CD4-positive, alpha-beta T cell treated with Interferon alpha-2 for 1 hour (primary cell): ENCODE measurements at places on chromosomes 16 and 17.

DNA sequence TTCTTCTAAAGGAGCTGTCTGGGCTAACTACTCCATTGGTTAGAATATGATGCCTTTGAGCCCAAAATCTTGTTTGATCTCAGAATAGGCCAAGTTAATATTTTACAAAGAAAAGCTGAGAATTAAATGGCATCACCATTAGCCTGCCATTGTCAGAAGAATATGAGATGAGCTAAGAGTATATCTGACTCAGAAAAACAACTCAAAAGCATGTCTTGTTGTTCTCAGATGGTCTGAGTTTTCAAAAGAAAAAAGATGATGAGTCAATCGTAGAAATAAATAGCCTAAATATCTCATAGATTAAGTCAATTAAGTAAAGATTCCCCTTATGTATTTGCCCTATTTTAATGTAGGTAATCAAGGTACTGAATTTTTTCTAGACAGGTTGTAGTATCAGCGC is 197.1 kb upstream of the TBX2 start:
- DNase-seq, result no peak

DNA sequence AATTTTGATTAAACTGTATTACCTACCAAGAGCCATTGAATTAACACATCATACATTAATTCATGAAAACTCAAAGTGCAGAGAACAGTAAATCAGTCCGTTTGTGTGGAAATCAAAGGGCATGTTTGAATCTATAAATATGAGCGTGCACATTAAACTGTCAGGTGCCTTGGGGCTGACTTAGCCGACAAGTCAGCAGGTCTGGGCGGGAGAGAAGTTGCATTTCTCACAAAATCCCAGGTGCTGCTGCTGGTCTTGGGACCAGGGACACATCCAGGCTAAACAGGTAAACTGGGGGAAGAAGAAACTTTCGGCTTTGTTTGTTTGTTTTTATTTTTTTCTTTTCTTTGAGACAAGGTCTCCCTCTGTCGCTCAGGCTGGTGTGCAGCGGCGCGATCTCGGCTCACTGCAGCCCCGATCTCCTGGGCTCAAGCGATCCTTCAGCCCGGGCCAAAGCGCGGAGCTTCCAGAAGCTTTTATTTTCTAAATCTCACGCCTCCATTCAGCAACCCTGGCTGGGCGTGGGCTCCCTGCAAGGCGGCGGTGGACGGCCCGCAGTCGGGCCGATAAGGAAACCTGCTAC is 213.9 kb downstream of the MRTFB start:
- no peak for DNase-seq

DNA sequence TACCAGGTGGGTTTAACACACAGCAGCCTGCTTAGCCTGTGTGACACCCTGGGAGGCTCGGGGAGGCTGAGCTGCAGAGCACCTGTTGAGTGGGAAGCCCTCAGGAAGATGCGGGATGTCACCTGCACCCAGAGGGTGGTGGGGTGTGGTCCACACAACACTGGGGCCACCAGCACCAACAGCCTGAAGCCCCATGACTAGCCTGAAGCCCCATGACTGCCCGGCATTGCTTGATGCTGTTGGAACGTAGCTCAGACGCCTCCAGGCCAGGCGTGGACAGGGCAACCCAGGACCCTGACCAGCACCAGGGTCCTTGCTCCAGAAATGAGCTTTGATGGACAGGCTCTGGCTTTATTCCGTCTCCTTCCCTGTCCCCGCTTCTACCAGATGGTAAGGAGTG is 76.3 kb upstream of the ZNF469 start:
- no peak for DNase-seq

DNA sequence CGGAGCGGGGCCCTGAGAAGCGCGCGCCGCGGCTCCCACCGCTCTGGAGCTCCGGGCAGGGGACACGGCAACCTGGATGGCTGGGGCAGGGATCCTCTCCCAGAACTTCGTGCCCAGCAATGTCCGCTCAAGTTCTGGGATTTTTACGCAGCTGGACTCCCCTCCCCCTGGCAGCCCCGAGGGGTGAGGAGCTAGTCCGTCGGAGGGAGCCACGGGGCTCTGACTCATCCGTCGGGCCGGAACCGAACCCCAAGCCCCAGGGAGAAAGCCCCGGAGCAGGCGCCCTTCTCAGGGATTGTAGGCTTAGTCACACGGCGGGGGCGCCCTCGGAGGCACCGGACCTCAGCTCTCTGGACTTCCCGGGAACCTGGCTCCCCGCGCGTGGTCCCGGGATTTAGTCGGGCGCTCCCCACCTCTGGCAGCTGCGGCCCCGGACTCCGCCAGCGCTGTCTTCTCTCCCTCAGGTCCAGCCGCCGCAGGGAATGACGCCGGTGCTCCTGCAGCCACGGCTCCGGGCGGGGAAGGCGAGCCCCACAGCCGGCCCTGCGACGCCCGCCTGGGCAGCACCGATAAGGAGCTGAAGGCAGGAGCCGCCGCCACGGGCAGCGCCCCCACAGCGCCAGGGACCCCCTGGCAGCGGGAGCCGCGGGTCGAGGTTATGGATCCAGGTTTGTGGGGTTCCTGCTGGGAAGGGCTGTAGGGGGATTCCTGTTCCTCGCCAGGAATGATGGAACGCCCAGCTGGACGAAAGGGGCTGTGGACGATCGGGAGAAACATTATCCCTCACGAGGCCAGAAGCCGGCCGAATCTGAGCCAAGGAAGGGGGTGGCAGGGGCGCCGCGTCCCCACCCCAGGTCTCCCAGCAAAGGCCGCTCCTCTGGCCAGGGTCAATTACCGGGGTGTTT is 830 bp downstream of the SPHK1 start:
- peak; percentile 23 for DNase-seq

DNA sequence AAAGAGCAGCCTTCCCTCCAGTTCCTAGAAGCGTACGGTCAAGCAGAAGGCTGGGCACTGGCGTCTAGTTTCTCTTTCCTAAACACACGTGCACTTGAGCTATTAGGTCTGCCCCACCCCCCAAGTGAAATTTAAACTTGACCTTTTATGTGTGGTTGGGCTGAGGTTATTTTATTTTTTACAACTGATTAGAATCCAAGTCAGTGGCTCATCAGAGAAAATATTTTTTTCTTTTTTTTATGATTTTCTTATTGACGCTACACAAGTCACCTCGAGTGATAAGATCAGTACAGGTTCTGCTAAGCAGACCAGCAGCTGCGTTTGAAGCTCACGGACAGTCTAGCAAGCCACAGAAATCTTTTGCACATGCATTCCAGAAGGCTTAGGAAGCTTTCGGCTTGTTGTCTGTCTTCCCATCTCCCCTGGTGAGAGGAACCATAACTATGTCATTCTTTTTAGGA is 95.1 kb downstream of the ZFHX3 start:
- DNase-seq, result no peak

DNA sequence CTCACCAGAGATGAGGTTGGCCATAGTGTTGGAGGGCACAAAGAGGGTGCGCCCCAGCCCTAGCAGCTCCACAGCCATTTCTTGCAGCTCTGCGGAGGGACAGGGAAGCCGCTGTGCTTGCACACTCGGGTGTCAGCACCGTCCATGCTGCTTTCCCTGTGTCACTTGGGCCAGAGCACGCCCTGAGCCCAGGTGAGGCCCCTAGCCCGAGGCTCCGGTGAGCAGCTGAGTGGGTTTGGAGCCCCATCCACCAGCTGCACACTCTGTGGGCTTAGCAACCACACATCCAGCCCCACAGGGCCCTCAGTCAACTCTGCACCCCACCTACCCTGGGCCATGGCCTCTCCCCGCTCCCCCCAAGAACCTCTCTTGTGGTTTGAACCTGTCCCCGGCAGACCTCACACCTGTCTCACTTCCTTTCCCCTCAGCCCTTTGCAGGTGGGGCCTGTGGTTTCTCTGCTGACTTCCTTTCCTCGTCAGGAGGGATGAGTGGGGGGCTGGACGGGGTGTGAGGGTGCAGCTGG is 20.7 kb downstream of the TMEM235 start:
- peak; percentile 84 for DNase-seq

DNA sequence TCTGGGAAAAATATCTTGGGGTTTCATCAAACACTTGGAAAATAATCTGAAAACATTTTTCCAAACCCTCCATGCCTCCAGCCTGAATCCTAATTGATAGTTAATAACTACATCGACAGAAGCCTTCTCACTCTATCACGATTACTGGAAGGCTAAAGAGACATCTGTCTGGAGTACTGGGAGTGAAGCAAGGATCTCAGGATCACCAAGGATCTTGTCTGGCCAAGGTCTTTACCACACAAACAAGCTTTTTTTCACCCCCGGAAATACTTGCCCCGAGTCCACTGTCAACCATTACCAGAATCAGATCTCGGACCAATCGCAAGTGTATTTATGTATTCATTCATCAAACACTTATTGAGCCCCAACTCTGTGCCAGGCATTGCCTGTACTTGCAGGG is 28.3 kb upstream of the CRISPLD2 start:
- DNase-seq, result no peak

GRCh38 chr16:89489040-89489897 is 1.1 kb downstream of the ANKRD11 start:
- DNase-seq, result peak; percentile 91

DNA sequence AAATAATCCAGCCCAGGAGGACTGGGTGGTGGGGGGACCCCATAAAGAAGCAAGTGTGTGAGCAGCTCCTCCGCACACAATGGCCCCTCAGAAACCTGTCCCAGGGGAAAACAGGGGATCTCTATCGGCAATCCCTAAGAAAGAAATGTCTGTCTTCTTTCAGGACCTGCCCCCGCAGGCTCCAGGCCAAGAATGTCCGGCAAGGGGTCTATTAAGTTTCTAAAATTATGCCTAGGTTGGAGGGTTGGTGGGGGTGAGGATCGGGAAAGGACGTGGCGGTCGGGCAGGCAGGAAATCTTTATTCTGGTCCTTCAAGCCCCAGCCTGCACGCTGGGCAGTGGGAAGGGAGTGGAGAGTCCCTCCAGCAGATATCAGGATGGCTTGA is 23.4 kb upstream of the LITAF start:
- no peak for DNase-seq

GRCh38 chr17:74543406-74543805 is 2.5 kb downstream of the CD300C start:
- DNase-seq, result no peak

GRCh38 chr16:83453977-83454376 is 353.8 kb upstream of the HSBP1 start:
- DNase-seq, result no peak

DNA sequence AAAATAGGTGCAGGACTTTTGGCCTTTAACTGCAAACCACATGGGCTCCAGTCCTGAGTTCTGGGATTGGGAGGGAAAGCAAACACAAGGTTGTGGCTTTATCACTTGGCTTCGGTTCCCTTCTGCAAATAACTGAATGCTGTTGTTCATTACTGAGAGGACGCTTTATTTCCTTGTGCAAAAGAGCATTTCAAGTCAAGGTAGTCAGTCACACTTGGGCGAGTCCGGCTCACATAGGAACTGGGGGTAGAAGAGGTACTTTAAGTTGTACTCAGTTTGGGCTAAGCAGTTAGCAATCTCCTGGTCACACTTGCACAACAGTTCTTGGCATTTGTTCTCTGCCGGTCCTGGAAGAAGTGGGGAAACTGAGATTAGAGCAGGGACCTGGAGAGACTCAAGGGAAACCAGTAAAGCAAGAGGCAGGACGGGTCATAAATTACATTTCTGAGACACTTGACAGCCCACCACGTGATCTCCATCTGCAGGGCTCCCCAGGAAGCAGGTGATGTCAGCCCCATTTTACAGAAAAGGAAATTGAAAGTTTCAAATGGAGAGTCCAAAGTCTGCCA is 21.6 kb downstream of the PLA2G10 start:
- peak; percentile 2 for DNase-seq

GRCh38 chr16:85029408-85029784 is 1.8 kb downstream of the KIAA0513 start:
- peak; percentile 72 for DNase-seq

DNA sequence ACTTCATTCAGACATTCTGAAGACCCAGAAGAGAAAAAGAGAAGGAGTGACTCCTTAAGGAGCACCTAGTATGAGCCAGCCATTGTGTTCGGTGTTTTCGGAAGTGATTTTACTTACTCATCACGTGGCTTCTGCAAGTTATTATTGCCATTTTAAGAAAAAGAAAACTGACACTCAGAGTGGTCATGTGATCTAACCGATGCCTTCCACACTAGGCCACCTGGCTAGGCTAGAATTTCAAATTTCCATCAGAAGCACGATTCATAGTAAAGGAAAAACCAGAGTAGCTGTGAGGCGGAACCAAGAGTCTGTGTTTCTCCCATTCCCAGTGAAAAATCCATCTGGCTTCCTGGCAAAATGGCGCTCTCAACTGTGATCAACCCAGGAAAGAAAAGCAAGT is 32.0 kb downstream of the GTF3C1 start:
- no peak for DNase-seq

GRCh38 chr17:27898096-27898495 is 4.9 kb upstream of the LYRM9 start:
- DNase-seq, result no peak

- no peak for DNase-seq
Observed at GRCh38 chr16:47371271-47372014, 89.4 kb downstream of the ITFG1 start.

DNA sequence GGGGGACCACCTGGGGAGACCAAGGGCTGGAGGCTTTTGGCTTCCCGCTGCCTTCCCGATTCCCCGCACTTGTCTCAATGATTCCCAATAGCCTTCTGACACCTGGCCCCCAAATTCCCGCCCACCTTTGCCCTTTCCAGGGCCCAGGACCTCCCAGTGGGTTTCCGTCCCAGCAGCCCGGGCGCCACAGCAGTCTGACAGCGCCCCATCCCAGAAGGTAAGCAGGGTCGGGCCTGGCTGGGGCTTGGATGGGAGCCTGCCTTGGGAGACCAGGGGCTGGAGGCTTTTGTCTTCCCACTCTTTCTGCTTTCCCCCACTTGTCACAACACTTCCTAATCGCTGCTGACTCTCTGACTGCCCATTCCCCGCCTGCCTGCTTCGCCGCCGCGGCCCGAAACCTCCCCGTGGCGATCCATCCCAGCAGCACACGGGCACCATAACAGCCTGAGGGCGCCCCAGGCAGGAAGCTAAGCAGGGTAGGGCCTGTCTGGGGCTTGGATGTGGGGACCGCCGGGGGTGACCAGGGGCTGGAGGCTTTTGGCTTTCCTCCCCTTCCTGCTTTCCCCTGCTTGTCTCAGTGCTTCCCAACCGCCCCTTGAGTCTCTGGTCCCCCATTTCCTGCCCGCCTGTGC is 2289.3 kb downstream of the TP53TG3F start:
- DNase-seq, result no peak

DNA sequence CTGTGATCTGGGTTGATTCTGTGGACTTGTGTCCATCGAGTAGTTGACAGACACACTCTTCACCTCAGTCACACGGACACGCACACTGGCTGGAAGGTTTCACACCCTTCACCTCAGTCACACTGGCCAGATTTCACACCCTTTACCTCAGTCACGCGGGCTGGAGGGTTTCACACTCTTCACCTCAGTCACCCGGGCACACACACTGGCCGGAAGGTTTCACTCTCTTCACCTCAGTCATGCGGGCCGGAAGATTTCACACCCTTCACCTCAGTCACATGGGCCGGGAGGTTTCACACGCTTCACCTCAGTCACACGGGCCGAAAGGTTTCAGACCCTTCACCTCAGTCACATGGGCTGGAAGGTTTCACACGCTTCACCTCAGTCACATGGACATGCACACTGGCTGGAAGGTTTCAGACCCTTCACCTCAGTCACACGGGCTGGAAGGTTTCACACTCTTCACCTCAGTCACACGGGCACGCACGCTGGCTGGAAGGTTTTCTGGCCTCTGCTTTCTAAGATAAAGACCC is 96.2 kb downstream of the PGS1 start:
- DNase-seq, result peak; percentile 54

GRCh38 chr17:16438173-16438556 is 22.8 kb downstream of the TRPV2 start:
- DNase-seq, result no peak

GRCh38 chr16:466651-467050 is 41.2 kb downstream of the RAB11FIP3 start:
- DNase-seq, result no peak

GRCh38 chr17:2213291-2213960 is 90.2 kb downstream of the SMG6 start:
- no peak for DNase-seq

- no peak for DNase-seq
Observed at GRCh38 chr16:87003414-87003755, 313.8 kb downstream of the C16orf95 start.
